Activated CD4-positive, alpha-beta T cell treated with anti-CD3 and anti-CD28 coated beads for 24 hours (primary cell): ENCODE measurements at places on chromosomes 12 and 14.

DNA sequence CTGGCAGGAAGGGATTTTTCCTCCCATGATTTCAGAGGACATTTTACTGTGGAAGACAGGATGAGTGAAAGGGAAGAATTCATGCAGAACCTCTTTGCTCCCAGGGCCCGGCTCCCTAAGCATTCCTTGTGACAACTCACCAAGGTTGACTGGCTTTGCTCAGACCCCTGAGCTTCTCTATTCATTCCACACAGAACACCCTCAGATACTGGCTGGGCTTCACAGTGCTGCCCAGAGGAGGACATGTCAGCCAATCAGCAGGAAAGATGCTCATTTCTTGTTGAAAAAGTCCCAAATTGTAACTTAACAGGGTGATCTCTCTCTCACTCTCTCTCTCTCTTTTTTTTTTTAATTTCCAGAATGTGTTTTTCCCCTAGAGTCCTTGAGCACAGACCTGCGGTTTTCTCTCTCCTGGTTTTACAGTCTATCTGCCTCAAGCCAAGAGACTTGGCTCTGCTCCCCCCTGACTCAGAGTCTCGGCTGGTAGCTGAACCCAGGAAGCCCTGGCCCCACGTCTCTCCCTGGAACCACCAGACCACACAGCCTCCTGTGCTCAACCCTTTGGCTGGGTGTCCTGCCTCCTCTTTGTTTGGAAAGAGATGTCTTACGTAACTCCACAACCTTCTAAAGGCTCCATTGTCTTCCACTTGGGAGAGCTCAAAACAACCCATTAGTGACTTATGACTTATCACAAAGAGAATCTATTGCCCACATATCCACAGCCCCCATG, 43.9 kb downstream of the SSPN start:
- DNase-seq, result no peak

GRCh38 chr14:91893007-91893406, 25.7 kb upstream of the TC2N start:
- no peak for DNase-seq

DNA sequence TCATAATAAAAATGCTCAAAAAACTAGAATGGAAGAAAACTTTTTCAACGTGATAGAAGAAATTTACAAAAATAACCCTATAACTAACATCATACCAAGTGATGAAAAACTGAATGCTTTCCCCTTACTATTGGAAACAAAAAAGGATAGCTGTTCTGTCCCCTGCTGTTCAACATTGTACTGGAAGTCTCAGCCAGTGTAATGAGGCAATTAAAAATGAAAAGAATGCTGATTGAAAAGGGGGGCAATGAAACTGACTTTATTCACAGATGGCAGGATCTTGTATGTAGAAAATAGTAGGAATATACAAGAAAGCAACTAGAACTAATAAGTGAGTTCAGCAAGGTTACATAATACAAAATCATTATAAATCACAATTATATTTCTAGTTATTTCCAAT, 337.9 kb upstream of the KITLG start:
- no peak for DNase-seq

DNA sequence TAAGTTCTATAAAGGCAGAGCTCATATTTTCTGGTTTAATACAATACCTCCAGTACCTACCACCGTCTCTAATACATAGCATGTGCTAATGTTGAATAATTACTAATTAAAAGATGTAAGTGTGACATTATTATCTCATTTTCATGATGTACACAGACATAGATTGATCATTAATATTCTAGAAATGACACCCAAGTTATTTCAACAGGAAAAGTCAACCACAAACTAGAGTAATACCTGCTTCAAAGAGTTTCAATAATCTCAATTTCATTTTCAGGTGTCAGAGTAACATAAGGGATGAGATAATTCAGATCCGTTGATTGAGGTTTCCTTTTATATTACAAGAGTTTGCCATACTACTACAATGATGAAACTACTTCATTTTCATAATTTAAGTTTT, 388.9 kb downstream of the SOX5 start:
- DNase-seq, result no peak

GRCh38 chr14:101980700-101981099, 16.3 kb downstream of the DYNC1H1 start:
- no peak for DNase-seq

DNA sequence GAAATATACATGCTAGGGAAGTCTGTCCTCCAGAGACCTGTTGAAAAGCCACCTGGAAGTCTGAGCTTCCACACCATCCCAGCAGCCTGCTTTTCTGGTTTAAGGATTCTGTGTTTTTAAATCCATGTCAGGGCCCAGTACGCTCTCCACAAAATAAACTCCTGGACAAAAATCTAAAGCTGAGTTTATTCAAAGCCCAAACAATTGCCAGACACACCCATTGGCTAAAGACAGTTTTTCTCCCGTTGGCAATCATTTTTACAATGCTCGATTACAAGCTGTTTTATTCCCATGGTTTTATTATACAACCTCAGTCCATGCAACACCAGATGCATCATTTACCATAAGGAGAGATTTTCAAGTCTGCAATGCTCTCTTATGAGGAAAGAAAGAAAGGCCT, 94.5 kb downstream of the MYRFL start:
- no peak for DNase-seq

DNA sequence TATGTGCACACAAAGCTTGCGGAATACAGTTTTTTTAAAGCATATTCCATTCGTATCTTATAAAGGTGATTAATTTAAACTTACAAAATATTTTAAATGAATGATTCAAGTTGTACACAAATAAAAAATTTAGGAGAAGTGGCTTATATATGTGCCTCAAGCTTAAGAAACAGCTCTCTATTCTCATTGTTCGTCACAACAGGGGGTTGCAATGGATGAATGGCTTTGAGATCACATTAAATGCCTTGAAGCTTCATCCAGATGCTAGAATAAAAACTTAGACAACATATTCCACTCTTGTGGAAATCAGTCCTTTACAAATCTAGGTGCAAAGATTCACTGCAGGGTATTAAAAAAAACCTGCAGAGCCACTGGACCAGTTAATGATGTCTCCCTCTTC, 303.9 kb upstream of the LRFN5 start:
- no peak for DNase-seq

GRCh38 chr14:75864352-75864751, 117.4 kb downstream of the TGFB3 start:
- no peak for DNase-seq

DNA sequence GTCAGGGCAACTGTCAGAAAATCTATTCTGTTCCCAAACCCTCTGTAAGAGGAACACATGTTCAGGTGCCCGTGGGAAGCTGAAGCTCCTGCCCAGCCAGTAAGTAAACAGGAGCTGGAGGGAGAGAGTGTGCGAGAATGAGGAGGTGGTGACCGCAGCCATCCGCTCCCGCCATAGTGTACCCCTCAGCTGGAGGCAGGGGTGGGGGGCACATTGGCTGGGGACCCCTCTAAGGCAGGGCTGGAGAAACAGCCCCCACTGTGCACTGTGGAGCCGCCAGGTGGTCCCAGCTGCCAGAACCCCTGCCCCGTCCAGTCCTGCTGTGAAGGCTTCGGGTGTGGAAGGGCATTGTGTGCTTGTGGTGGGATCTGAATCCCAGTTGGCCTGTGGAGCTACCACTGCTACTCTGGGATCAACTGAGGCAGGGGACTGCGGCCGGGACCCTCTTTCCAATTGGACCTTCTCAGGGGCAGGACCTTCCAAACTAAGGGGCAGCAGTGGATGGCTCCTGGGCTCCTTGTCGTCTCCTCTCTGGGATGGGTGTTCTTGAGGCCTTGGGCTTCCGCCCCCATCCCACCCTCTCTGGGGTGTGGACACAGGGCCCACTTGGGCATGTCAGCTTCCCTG, 59.6 kb downstream of the TSPAN9 start:
- DNase-seq, result no peak

GRCh38 chr12:102950107-102950949, 7.1 kb upstream of the ASCL1 start:
- DNase-seq, result no peak

DNA sequence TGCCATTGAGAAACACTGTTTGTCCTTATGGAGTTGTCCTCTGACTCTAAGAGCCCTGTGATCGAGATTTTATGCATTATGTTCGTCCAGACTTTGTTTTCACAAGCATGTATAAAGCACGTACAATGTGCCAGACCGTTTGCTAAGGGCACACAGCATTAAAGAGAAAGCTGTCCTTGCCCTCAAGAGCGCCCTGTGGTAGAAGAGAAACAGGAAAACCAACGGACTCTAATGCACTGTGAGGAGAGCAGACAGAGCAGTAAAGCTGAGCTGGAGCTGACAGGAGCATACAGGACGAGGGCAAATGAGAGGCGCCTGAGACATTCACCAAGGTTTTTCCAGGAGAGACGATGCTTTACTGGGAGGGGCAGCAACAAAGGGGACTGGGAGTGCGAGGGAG, 66.2 kb upstream of the OVCH1 start:
- DNase-seq, result no peak

- DNase-seq, result no peak
These were observed 151.6 kb upstream of the ARID2 start for GRCh38 chr12:45577844-45578399.

DNA sequence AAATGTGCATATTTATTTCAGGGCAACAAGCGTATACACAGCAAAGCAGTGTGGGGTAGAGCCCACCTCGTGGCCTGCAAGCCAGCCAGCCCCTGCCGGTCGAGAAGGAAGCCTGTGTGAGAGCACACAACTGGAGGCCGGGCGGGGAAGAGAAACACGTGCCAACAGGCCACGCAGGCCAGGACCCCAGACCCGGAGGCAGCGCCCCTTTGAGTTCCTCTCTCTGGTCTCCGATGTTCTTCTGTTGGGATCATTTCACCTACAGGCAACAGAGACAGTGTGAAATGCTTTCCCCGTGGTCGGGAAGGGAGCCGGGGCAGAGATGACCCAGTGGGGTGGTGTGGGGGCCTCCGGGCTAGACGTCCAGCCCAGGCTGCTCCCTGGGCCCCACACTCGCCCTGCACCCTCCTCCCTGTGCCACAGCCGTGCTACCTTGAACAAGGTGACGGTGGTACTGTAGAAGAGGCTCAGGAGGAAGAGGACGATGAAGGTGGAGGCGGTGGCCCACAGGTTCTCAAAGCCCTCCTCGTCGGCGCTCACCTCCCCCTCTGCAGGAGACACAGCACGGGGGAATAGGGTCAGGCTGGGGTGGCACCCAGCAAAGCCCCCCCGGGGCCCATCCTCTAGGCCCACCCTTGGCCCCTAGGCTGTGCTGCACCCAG, 325.5 kb downstream of the TMEM121 start:
- DNase-seq, result no peak

- DNase-seq, result no peak
These were observed 18.0 kb downstream of the XRCC3 start for GRCh38 chr14:103697206-103697602.

DNA sequence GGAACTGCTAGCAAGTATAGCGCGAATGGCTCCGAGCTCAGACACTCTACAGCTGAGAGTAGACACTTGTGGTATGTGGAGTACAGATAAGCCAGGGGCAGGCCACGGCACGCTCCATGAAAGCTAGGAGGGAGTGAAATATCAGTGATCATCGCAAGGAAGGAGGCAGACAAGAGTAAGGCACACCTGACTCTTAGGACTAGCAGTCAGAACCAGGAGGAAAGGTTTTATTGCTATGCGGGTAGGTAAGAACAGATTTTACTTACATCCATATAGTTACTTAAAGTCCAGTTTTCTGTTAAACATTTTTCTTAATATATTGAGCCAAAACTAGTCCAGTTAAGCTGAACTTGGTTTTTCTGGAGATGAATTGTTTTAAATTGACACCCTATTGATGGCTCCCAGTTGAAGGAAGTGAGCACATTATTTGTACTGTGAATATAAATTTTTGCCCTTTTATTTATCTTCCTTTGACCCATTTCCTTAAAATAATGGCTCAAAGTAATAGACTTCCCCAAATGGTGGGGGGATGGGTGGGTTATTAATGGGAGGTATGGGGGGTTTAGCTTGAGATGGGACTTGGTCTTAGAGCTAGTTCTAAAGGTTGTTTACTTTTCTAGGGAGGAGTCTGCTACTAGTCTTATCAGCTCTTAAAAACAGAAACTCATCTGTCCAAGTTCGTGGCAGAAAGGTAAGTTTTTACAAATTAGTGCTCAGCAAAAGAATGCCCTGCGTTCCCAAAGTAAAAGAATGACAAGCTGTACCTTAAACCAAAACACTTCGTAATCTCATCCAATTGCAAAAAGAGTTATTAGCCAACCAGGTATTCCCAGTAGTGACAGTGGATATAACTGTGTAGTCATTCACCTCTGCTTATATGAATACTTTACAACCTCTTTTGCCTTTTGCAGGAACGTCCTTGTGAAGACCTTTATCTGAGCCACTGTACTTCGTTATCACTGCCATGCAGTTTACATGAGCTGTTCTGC, 5.8 kb downstream of the HNRNPA1 start:
- no peak for DNase-seq

DNA sequence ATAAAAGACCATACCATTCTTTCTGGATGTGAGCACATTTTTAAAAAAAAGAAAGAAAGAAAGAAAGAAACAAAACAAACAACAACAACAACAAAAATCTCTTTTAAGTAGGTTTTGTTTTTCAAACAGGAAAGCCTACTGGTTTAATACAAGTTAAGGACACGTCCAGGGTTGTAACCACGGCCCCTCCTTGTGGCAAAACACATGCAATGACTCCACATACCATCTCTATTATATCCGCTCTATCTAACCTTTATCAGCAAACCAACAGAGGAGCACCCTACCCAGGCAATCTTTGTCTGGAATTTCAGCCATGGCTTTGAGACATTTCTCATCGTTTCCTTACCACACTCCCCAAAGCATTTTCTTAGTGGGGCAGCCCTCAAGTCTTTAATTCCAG, 360.5 kb upstream of the TMPO start:
- DNase-seq, result no peak

DNA sequence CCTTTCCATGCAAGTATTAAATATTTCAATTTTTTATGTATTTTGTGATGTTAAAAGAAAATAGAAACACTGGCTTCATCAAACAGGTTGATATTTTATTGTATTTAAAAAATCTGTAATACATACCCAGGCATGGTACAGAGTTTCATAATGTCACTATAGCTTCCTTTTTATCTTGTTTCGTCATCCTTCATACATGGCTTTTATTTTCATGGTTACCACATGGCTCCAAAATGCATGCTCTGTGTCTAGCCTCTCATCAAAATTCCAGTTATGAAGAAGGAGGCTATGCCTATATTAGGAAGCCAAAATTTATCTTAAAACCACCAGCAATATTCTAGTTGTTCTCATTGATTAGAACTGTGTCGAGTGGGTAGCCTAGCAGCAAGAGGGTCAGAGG, 464.8 kb downstream of the BTG1 start:
- no peak for DNase-seq

DNA sequence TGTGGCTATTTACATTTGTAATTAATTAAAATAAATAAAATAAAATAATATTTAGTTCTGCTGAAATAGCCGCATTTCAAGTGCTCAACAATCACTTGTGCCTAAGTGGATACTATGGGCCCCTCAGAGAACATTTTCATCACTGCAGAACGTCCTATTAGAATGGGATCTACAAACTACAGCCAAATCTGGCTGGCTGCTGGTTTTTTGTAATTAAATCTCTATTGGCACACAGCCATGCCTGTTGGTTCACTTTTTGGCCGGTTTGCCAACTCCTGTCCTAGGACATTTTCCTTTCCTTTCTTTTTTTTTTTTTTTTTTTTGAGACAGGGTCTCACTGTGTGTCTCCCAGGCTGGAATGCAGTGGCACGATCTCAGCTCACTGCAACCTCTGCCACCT, 9.8 kb downstream of the CCDC63 start:
- no peak for DNase-seq
